A549 treated with dexamethasone at 1 μM for 4 hours (cell line): ENCODE measurements at places on chromosomes 6 and 20. TPM values are rescaled to one million over a fixed set of nuclear protein-coding genes. Genes with fewer than 3 reads are reported as not detected.

Gene FLRT3
- 2.5 to 2.7 TPM (median 2.6 TPM) in 5 replicates for total RNA-seq

Gene TFAP2C
- total RNA-seq = 11.1 to 14.9 TPM (median 12.9 TPM) in 5 replicates

Gene IYD
- 0.01 to 0.18 TPM (median 0.07 TPM) in 4 of 5 replicates, not detected in the other for total RNA-seq

Gene HLA-F
- total RNA-seq = 3.3 to 4.0 TPM (median 3.8 TPM) in 5 replicates
